ENCODE measurements at places on chromosomes 12 and 14.

DNA sequence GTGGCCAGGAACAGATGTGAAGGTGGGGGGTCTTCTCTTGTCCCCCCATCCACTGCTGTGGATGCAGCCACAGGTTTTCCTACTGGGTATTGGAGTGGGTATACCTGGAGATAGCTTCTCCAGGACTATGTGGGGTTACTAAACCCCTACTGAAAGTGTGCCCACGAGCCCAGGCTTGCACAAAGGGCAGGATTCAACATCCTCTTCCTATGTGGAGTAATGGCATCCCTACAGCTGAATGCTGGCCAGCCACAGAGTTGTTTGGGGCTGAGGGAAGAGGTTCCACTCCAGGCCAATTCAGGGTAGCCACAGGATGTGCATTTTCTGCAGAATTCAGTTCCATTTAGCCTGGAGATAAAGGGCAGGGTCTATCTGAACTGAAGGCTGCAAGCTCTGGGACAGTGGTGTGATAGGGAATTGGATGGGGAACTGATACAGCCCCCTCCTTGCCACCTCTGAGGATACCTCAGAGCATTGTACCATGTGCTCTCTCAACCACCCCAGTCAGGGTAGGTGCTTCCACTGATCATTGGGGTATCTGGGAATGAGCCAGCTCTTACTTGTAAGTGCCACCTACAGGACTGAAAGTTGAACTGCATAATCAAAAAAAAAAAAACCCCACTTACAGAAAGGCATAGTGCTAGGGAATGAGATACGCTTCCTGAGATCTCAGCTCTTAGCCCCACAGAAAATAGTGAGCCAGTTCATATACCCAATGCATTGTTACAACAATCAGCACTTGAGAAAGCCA lies 187.1 kb downstream of the KITLG start:
- DNase-seq: no peak

GRCh38 chr12:126936181-126936851 lies 1330.7 kb upstream of the TMEM132C start:
- no peak for DNase-seq

DNA sequence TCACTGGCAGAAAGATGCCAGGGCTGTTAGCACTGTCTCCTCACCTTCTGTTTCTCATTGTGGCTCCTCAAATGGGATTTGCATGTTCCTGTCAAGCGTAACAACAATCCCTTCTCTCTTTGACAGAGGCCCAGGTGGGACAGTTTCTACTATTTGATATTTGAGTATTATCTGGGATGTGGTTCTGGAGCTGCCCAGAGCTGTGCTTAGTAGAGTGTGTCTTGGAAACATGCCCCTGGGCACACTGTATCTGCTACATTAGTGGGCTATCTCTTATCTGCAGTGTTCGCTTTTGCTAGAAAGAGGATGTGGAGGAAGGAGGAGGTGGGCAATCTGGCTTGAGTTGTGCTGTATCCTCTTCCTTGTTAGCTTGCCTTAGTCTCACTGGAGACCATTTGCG lies 3.8 kb upstream of the ACADS start:
- no peak for DNase-seq

GRCh38 chr14:22794551-22794951 lies 20.7 kb downstream of the SLC7A7 start:
- peak; percentile 38 for DNase-seq

DNA sequence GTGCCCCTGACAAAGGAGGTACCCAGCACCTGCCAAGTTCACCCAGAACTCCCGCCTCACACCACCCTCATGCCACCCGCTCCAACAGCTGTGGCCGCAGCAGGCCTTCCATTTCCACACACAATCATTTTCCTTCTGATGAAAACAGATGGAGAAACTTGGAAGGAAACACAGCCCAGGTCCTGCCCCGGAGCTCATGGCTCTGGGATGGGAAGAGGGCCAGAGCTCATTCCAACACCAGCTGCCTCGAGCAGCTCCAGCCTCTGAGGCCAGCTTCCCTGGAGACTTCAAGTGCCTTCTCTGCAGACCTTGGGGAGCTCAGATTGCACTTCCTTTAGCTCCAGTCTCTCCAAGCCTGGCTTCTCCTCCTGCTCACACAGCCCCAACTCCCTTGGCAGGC lies 55.1 kb upstream of the CMKLR1 start:
- DNase-seq: no peak

DNA sequence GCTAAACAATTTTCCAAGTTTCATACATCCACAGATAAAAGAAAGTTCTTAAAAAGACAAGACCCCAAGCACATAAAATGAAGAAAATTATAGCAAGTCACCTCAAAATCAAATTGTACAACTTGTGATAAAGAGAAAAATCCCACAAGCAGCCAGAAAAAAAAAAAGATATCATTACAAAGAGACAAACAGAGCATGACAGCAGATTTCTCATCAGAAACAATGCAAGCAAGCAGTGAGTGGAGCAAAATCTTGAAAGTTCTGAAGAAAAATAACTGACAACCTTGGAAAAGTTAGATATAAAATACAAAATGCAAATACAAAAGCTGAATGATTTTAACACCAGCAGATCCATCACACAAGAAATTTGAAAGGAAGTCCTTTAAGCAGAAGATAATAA lies 194.5 kb upstream of the SOX5 start:
- DNase-seq: no peak

DNA sequence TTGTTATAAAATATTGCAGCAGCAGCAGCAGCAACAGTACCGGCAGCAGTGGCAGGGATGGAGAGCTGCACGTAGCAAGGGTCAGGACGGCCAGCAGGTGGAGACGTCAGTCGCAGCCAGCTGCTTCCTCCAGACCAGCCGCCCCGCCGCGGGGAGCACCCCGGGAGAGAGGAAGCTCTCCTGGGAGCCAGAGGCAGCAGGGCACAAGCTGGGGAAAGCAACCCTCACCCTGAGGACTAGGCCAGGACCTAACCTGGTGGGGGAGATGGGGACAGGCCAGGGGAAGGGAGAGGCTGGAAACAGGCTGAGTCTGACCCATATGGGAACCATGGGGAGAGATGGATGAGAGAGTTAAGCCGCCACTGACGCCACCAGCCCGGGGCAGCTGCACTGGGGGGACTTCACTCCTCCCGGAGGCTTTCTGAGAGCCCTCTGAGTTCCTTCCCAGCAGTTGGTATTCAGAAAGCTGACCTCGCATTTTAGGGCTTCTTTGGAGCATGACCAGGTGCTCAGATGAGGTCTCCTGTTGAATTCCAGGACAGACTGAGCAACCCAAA lies 56.3 kb downstream of the SPTB start:
- DNase-seq: peak; percentile 68

DNA sequence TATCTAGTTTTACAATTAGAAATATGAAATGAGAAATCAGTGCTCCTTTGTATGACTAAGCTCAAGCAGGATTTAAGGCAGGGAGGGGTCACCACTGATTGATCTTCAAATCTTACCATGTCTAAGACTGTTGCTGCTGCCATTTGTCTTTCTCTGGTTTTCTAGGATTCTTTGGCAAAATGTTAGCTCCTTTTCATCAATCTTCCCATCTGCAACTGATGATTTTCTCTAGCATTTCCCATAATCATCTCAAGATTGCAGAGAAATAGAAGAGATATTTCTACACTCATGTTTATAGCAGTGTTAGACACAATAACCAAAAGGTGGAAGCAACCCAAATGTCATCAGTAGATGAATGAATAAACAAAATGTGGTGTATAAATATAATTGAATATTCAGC lies 175.0 kb downstream of the RAD51B start:
- DNase-seq: no peak

GRCh38 chr14:100132903-100133510 lies 26.4 kb downstream of the DEGS2 start:
- no peak for DNase-seq

DNA sequence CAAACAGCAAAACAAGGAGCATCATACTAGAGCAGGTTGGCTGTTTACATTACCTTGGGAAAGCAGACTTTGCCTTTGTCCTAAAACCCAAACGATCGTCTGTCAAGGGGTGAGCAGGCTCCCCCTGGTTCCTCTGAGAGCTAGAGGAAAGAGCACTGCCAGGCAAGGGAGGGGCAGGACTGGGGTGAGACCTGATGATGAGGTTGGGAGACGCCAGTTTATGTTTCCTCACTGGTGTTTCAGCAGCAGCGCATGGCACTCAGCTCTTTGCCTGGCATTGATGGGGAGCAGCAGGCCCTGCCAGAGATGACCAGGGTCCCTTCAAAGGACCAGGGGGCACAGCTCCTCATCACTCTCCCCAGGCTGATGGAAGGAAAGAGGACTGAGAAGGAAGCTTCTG lies 7.9 kb upstream of the KRT2 start:
- no peak for DNase-seq

DNA sequence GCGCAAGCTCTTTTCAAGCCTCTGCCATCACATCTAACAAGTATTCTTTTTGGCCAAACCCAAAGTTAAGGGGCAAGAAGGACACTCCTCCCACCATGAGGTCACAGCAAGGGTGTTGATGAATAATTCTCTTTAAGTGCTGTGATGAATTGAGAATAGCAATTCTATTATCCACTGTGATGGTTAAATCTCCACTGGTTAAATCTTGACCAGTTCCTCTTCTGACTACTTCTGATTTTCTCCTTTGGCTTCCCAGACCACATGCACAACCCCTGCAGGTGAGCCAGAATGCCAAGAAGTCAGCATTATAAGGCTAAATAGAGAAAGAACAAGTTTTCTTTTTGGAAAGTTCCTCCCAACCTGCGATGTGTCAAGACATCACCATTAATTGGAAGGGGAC lies 90.6 kb upstream of the BCL2L14 start:
- DNase-seq: no peak

GRCh38 chr14:55354500-55354899 lies 57.1 kb downstream of the ATG14 start:
- DNase-seq: peak; percentile 27

DNA sequence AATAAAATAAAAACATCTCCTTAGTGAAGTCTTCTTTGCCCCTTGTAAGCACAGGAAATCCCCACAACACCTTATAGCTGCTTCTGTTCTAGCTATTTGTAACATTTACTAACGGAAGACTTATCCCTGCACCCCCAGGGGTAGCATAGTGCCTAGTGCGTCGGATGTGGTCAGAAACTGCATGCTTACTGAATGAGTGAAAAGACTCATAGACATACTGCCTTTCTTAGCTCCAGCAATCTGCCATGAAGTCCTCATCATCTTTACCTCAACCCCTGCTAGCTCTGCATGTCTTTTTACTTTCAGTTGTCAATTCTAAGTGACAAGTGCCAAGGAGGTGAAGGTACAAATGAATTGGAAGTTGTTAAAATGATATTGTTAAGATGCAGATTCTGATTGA lies 12.9 kb downstream of the RIOX1 start:
- DNase-seq: no peak

DNA sequence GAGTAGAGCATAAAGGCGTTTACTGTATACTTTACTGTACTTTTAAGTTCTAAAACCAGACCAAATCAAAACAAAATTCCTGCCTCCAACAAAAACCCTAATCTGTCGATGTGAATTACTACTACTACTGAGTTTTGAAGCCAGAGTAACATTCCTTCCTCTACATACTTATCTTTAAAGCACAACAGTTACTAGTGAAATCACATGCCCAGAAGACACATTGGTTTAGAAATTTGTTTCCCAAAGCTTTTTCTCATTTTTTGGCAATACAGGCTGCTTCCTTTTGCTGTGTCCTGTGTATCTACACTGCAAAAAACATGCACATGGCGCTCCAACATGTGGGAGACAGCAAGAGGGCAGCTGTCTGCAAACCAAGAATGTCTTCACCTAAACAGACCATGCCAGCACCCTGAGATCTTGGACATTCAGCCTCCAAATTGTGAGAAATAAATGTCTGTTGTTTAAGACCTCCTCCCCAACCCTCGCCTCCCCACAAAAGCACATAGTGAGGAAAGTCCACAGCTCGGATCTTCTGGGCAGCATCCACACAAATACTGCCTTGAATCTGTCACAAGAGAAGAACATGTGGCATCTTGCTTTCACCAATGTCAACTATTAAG lies 21.1 kb downstream of the SETD3 start:
- no peak for DNase-seq

Measured in GM19239 (cell line).